Activated naive CD8-positive, alpha-beta T cell treated with anti-CD3 and anti-CD28 coated beads, Interleukin-2, amount 50 U/mL, for 16 hours (primary cell): ENCODE measurements at places on chromosomes 1 and 21.
A peak's percentile ranks its signal among the peaks of the same experiment; 100 is the strongest.

GRCh38 chr1:91732291-91733107 lies 153.5 kb downstream of the TGFBR3 start:
- no peak for DNase-seq

DNA sequence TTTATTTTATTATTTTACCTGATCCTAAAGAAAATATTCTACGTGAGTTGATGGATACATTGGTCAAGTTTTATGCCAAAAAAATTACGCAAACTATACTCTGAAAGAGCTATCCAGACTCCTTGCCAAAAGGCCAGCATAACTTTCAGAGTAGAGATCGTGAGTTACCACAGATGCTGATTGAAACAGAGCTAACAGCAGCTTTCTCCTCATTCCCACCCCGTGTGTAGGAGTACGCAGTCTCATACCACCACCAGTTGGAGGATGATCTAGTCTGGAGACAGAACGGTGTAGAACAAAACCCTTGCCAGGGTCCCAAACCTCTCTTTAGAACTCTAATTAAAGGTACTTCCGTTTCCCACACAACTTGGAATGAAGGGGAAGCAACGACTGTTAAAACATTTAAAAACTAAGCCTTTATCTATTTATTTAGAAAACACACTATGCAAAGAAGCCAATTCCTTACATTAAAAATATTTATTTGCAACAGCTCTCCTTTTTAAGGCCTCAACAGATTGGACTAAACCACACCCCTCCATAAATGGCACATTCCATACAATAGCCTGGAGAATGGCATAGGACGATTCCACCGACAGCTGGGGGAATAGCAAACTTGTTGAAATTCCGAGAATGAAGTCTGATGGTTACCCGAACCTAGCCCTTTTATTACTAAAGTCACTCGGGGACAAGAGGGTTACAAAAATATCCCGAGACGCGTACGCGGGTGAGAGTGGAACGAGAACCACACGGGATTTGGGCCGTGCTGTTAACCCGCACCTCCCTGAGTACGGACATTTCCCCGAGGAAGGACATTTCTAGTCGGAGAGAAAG lies 1.4 kb downstream of the NUCKS1 start:
- no peak for DNase-seq

DNA sequence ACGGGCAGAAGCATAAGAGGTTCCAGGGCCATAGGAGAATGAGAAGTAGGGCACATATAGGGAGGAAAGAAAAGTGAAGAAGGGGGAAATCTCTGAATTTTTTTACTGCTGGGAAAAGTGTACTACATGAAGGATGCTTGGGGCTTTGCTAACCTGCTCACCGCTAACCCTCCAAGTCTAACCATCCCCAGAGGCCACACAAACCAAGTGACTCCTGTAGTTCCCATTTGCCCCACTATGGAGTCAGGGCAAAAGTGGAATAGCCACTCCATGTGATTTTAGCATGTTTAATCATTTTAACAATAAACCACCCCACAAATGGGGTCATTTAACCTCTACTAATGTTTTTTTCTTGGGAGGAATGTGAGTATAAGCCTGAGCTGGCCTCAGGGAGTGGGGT lies 24.7 kb downstream of the MPZ start:
- DNase-seq: no peak

GRCh38 chr1:201489643-201490261 lies 17.2 kb downstream of the CSRP1 start:
- no peak for DNase-seq

- no peak for DNase-seq
Measured at GRCh38 chr1:54336116-54336515, 70.1 kb downstream of the SSBP3 start.

- DNase-seq: peak; percentile 8
Measured at GRCh38 chr1:244796719-244797406, 38.6 kb upstream of the COX20 start.

DNA sequence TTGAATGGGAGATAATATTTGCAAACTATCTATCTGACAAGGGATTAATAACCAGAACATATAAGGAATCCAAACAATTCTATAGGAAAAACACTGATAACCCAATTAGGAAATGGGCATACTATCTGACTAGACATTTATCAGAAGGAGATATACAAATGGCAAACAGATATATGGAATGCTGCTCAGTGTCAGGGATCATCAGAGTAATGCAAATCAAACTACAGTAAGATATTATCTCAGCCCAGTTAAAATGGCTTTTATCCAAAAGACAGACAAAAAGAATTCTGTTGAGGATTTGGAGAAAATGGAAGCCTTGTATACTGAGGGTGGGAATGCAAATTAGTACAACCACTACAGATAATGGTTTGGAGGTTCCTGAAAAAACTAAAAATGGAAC lies 758.0 kb upstream of the B3GALT2 start:
- DNase-seq: no peak

DNA sequence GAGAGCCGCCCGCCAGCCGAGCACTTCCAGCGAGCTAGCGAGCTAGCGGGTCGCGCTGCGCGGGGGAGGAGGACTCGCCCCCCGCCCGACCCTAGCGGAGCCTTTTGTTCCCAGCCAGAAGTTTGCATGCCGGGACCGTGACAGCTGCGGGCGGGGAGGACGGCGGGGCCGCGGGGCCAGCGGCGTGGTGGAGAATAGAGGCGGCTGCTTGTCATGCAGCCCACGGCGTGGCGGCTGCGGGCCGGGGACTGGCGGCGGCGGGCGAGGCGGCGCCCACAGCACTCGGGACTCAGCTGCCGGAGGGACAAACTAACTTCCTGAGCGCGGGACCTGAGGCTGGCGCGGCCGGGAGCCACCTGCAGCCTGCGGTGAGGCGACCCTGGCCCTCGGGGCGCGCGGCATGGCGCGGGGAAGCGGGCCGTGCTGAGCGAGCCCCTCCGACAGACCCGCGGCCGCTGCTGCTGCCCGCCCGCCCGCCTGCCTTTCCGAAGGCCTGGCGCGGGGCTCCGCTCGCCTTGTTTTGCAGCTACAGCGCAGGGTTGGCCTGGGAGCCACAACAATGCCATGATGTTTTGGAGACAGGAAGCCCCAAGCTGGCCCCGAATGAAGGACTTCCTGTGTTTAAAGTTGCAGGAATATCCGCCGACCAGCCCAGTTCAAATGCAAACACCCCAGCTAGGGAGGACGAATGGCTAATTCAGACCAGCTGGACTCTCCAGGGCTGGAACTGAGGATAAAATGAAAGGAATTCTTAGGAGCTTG lies 82.2 kb upstream of the BMP8A start:
- no peak for DNase-seq

GRCh38 chr1:52002038-52002917 lies 11.8 kb upstream of the RAB3B start:
- DNase-seq: peak; percentile 47

DNA sequence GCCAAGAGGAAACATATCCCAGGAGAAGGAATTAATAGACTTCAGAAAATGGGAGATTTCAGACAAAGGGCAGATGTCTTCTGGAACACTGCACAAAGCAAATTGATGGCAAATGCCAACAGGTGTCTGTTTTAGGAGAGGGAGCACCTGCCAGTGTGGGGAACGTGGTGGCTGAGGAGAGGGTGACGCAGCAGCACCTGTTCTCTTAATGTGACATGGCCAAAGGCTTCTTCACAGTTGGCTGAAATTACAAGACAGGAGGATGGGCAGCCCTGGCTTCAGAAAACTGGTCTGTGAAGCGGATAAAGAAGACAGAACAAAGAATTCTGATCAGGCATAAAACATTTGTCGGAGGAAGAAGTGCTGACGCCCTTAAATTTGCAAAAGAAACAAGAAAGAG lies 178.7 kb upstream of the RUNX1 start:
- DNase-seq: no peak

DNA sequence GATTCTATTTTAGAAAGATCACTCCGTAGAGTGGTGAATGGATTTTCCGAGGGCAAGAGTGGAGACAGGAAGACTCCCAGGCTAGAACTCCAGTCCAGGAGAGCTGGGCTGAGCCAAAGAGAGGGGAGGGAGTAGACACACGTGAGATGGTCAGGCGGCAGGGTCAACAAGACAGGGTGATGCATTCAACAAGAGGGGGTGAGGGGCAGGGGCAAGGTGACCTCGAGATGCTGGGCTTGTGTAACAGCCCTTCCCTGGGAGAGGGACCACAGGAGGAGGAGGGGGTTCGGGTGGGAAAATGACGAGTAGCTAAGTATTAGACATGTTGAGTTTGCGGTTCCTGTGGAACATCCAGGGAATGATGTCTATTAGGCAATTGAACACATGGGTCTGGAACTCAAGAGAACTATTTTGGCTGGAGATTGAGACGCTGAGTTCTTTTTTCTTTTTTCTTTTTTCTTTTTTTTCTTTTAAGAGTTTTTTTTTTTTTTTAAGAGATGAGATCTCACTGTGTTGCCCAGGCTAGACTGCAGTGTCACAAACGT lies 13.3 kb downstream of the RSPO1 start:
- no peak for DNase-seq

DNA sequence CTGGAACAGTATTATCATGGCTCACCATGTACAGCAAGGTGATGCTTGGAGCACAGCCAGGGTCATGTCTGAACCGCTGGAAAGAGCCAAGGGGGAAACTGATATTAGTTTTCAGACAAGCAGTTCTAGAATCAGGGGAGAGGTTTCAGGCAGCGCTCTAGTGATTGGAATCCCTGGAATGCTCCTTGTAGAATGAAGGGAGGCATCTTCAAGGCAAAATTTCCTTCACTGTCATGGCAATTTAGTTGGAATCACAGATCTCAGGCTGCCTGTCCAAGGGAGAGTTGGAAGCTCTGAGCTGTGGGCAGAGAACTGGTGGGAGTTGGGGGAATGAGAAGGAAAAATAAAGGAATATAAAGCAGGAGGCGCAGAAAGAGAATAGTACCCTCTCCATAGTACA lies 737.1 kb downstream of the PTPRU start:
- DNase-seq: no peak

- no peak for DNase-seq
Measured at GRCh38 chr21:44533891-44534627, 5.9 kb downstream of the KRTAP10-1 start.

DNA sequence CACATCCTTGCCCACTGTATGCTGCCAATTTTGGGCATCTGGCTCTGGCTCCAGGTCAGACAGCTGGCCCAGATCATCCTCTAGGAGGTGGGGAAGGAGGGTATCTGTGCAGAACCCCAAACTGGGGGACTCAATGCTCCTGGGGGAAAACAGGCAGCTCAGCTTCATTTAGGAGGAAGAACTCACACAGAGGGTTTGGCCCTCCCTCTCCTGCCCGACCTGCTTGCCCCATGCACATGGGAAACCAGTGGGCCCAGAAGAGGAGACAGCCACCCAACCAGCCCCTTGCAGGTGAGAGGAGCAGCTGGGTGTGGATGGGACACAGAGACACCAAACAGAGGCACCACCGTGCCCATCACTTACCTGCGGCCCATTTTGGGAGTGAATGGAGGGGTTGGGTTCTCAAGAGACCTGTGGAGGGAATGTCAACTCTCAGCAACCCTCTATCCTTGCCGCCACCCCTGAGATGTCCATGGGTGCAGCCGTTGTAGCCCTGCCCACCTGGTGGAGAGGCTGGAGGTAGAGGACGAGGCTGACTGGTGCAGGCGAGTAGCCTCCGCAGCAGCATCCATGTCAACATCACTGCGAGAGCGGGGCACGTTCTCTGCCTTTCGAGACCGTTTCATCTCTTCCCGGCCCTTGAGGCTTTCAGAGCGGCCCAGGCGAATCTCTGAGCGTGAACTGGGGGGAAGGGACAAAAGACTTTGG lies 27.5 kb downstream of the LRRC71 start:
- DNase-seq: no peak

DNA sequence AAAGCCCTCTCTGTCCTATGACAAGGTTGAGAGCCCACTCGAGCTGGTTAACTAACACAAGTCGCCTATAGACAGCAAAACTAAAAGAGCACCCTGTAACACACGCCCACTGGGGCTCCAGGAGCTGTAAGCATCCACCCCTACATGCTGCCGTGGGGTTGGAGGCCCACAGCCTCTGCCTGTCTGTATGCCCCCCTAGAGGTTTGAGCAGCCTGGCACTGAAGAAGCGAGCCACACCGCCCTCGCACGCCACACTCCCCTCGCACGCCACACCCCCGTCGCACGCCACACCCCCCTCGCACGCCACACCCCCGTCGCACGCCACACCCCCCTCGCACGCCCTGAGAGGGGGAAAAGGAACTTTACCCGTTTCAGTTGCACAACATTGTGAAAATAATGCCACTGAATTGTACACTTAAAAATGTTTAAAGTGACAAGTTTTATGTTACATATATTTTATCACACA lies 13.2 kb upstream of the HMGCL start:
- DNase-seq: peak; percentile 63

DNA sequence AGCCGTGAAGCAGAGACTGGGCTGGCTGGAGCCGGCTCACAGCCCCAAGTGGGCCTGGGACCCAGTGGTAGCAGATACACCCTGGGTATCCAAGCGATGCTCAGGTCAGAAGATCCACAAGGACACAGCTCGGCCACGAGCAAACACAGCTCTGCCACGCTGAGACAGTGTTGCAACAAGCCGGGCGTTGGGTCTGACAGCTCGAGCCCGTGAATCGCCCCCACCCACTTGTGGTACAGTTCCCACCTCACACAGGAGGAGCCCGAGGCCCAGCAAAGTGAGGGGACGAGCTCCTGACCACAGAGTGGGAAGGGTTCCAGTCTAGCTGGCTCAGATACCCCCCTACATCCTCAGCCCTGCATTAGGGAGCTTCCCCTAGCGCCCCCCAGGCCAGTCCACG lies 8.9 kb upstream of the PRKCZ start:
- no peak for DNase-seq

DNA sequence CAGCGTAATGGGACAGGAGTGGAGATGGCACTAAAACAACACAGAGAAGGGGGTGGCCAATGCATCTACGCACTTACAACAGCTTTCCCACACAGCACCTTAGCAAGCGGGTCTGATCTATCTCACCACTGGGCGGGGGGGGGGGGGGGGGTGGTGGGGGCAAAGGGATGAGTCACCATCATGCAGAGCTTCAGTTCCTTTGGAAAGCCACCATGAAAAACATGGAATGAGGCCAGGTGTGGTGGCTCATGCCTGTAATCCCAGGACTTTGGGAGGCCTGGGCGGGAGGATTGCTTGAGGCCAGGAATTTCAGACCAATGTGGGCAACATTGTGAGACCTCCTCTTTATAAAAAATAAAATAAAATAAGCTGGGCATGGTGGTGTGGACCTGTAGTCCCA lies 47.2 kb downstream of the KLHDC7A start:
- DNase-seq: no peak

- no peak for DNase-seq
Measured at GRCh38 chr1:110912784-110913183, 39.8 kb downstream of the CD53 start.

DNA sequence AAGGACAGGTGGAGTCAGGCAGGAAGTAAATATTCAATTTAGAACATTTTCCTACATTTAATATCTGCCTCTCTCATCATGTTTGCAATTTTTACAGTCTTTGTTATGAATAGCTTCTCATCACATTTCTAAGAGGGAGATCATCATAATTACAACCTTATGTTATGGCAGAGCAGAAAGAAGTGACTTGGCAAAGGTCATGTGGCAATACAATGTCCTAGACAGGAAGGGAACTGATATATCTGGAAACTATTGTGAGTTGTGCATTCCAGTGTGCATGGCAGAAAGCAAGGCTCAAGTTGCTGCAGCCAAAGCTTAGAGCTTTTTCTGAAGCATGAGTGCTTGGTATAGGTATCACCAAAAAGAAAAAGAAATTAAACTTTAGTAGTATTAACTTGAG lies 43.8 kb upstream of the PRRX1 start:
- DNase-seq: no peak
